ENCODE measurements at places on chromosomes 5 and 9.

GRCh38 chr5:158322620-158323019 is 463.7 kb upstream of the CLINT1 start:
- DNase-seq: no peak

DNA sequence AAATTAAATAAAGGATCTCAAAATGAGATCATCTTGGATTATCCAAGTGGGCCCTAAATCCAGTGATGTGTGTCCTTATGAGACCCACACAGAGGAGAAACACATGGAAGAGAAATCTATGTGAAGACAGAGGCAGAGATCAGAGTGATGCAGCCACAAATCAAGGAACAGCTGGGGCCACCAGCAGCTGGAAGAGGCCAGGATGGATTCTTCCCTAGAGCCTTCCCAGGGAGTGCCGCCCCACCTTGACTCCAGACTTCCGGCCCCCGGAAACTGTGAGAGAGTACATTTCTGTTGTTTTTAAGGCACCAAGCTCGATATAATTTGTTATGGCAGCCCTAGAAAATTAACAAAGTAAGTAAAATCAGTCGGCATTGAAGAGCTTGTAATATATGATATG is 286.9 kb downstream of the FBXL7 start:
- no peak for DNase-seq

GRCh38 chr9:109537288-109537687 is 39.2 kb upstream of the PTPN3 start:
- DNase-seq: no peak

DNA sequence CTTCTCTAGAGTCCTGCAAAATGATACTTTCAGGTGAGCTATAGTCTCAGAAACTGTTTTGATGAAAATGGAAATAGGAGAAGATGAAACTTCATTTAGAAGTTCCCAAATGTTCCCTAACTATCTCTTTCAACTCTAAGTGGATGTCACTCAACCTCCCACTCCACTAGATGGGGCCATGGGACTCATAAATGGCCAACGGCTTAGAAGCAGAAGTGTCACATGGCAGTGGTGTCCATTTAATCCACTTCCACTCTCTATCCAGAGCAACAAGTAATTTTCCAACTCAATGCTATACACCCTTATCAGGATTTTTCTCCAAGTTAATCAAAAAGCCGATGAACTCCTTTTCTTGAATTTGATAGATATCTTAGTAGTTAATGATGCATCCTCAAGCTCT is 295.7 kb downstream of the EDIL3 start:
- peak; percentile 3 for DNase-seq

- no peak for DNase-seq
These were observed 7.2 kb upstream of the EIF4EBP3 start for GRCh38 chr5:140540227-140540626.

DNA sequence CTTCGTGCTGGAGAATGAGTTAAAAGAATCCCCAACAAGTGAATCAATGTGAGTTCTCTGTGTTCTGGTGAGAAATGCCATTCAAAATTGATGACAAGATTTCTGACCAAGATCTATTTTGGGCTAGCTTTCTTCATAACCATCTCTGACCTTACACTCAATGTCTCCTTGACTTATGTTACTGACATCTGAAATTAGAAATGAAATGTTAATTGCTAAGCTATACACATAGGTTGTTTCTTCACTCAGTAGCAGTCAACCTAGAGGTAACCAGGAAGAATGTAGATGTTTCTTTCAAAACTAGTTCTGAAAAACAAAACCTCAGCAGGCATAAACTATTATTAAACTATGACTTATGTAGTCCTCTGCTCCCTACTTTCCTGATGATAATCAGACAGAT is 2220.7 kb upstream of the C9orf72 start:
- DNase-seq: no peak

Data from hepatic stellate cell (primary cell).